ENCODE measurements at places on chromosomes 7 and 10.
A peak's percentile ranks its signal among the peaks of the same experiment; 100 is the strongest.

- DNase-seq = no peak
These were observed 358.5 kb downstream of the TFEC start for GRCh38 chr7:115672024-115672423.

DNA sequence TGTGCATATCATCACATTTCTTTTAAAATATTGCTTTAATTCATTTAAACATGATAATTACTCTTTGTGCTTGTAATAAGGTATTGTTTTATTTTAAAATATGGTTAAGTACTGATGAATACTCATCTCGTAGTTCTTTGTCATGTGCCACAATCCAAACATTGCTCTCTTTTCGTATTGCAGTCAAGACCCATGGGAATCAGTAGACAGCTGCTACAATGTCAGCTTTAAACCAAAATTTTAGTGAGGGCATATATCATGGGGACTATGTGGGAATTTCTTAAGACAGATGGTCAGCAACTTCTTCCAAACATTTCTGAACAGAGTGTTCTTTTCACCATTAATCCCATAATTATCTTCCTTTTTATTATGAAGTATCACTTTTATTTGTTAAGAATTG lies 77.2 kb upstream of the FZD1 start:
- DNase-seq = no peak

GRCh38 chr7:127652333-127653248 lies 597 bp downstream of the SND1 start:
- no peak for DNase-seq

DNA sequence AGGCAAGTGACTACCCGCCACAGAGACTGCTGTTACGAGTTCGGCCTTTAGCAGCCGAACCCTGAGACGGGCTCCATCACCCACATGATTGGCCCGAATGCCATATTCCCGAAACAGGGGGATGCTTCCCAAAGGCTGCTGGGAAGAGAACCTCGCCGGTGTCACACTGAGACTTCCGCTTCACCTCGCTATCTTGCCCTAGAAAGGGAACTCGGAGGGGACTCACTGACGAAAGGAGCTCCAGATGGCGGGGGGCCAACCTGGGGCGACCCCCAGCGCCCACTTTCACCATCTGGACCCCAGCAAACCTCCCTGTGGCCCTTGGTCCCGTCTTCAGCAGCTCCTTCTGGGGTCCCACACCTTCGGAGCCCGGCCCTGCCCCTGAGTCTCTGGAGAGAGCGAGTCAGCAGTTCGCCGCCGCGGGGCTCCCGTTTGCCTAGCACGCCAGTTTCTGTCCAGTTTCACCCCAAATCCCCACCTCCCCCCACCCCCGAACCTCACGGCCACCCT lies 529 bp downstream of the HPS1 start:
- DNase-seq = no peak

GRCh38 chr10:3783316-3783681 lies 1.7 kb downstream of the KLF6 start:
- DNase-seq = no peak

DNA sequence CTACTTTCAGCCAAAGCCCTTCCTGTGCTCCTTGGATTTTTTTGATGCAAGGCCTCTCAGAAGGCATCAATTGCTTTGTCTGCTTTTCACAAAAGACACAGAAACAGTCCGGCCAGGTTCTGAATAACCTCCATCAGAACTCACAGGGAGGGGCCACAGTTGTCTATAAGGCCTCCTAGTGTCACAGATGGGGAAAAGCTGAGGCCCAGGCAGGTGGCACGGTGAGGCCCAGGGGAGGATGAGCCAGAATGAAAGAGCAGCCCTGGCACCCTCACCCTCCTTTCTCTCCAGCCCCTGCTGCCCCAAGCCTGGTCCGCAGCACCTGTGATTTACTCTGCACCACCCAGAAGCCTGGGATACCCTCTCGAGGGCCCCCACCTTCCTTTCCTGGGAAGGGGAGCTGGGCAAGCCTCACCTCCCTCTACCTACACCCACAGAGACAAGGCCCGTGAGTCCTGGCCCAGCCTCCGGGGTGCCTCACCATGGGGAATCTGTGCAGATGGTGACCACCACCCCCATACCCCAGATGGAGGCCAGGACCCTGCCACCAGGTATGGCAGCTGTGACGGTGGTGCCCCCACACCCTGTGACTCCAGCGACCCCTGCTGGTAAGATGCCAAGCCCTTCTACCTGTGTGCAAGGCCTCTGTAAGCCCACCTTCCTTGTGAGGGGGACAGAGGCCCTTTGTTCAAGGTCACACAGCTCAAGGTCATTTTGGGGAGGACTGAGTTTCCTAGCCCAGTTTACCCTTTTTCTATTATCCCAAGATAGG lies 26.2 kb upstream of the ZNF467 start:
- DNase-seq = no peak

DNA sequence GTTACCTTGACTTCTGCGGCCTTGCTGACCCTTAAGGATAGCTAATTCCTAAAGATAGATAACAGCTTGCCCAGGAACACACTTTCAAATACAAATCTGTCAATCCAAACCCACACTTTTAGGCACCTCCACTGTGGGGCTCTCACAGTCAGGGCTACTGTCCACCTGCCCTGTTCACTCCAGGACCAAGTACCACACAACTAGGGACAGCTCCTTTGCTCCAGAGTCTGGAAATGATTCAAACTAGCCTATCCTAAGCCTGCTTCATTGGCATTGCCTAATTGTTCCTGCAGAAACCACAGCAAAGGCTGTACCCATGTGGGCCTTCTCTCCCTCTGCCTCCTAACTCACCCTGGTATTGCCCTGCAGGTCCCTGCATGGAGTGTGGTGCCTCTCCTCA lies 538.9 kb upstream of the IGFBP3 start:
- no peak for DNase-seq

DNA sequence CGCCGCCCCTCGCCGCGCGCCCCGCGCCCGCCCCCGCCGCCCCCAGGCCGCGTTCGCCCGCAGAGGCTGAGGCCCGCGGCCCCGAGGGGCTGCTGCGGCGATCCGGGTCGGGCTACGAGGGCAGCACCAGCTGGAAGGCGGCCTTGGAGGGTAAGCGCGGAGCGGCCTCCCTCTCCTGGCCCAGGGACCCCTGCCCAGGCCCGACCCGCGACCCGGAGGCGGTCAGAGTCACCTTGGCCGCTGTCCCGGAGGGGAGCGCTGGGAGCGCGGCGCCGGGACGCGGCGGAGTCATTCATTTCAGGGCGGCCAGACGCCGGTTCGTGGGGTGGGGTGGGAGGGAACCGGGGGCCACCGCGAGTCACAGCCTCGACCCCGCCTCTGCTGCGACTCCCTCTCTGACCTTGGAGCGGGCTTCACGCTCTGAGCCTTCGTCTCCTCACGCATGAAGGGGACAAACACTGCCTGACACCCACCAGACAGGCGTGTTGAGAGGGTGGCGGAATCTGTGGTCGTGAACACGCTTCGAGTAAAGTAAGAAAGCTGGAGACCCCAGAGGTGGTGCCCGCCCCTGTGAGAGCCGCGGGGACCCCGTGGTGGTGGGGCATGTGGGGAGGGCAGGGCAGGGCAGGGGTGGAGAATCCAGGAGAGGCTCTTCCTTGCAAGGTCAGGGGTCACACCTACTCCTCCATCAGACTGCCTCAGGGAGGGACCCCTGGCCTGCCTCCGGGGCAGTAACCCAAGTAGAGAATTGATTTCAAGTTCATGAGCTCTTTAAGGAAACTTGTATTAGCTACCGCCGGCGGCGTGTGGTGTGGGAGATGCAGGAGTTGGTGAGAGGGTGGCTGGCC lies 707 bp downstream of the CLEC2L start:
- no peak for DNase-seq

GRCh38 chr7:31805209-31805818 lies 118.3 kb downstream of the PPP1R17 start:
- no peak for DNase-seq

DNA sequence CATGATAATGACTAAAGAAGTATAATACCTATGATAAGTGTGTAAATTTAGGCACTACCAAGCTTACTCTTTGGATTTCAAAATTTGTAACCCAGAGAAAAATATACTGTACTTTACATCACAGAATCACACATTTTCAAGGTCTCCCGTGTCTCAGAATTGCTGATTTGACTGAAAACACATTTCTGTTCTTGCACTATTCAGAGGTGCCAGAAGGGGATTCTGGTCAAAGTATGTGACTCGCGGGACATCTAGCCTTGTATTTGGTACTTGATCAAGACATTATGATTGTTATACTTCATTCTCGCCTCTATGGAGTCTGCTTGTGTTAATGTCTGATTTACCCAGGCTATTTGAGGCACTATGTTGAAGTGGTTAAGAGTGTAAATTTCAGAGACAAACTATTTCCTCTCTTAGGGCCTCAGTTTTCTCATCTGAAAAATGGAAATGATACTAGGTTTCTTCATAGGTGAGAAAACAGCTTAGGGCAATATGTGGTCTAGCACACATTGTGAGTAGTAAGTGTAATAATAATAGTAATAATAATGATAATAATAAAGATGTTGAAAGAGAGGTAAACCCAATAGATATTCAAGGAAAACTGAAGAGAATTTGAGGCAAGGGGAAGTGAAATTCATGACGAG lies 320.4 kb downstream of the RNLS start:
- DNase-seq = no peak

- no peak for DNase-seq
These were observed 137.1 kb downstream of the CUX1 start for GRCh38 chr7:101954499-101954898.

- no peak for DNase-seq
These were observed 67.6 kb downstream of the JAZF1 start for GRCh38 chr7:28112883-28113540.

GRCh38 chr10:122468307-122468925 lies 7.1 kb downstream of the HTRA1 start:
- no peak for DNase-seq

GRCh38 chr7:38241071-38241470 lies 32.4 kb downstream of the TARP start:
- no peak for DNase-seq

DNA sequence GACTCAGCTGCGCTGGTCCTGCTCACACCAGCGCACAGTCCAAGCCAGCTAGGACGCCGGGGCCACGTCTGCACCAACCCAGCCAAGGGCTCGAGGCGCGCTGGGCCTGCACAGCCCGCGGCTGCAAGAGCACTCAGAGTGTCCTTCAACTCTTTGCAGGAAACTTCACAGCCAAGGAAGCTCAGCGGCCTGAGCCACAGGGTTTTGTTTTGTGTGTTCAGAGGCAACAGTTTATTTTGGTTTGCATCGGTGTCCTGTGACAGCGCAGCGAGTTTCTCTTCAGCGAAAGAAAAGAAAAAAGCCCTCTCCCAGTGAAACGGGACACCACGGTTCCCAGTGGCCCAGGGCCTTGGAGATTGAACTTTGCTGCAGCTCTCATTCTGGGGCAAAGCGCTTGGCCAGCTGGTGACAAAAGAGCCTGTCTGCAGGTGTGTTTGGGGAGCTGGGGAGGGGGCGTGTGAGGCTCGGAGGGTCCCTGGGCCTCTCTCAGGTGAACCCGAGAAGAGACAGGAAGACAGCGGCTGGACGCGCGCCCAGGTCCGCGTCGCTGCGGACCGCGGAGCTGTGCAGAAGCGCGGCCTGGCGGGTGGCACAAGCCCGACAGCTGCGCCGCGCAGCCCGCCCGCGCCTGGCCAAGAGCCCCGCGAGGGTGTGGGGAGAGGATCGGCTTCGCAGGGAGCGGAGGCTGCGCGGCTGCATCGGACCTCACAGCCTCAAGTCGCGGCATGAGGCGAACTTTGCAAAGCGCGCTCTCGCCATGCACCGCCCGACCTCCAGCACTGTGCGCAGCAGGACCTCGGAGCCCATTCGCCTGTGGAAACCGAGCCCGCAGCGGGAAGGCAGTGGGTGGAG lies 922 bp downstream of the CXCL12 start:
- no peak for DNase-seq

DNA sequence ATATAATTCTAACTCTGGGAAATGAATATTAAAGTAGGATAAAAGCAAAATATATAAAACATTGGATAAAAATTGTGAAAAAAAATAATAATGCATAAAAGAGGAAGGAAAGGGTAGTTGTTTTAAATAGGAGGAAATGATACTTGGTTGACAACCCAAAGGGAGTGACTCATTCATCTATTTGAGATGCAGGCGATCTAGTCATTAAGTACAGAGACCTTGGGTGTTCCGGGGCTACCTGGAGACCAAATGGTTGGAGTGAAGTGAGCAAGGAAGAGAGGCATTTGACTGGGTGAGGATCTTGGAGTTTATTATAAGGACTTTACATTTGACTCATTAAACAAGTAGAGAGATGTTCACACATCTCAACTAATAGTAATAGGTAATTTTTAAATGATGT lies 111.0 kb downstream of the LRRTM3 start:
- DNase-seq = no peak

- no peak for DNase-seq
These were observed 630.4 kb upstream of the FOXK1 start for GRCh38 chr7:4051696-4052095.

GRCh38 chr7:154505362-154505761 lies 453.2 kb downstream of the DPP6 start:
- no peak for DNase-seq

DNA sequence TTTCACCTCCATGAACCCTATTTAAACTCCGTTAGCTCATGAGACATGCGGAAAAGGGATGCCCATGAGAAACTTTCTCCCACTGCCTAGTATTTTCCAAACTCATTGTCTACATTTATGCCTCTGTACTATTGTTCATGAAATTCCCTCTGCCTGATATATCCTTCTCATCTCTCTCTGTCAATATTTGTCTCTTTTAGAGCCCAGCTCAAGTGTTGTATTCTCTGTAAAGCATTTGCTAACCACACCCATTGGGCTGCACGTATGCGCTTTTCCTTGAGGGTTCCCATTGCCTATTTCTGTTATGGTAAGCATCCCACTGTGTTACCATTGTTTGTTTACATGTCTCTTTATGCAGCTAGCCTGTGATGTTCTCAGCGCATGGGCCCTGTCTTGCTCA lies 211.4 kb downstream of the MDFIC start:
- peak; percentile 99 for DNase-seq
